Stimulated activated CD4-positive, alpha-beta T cell treated with anti-CD3 and anti-CD28 coated beads, Interleukin-1b, Interleukin-23, amount 100 ng/mL, for 4 hours (primary cell): ENCODE measurements at places on chromosomes 13 and 19.

DNA sequence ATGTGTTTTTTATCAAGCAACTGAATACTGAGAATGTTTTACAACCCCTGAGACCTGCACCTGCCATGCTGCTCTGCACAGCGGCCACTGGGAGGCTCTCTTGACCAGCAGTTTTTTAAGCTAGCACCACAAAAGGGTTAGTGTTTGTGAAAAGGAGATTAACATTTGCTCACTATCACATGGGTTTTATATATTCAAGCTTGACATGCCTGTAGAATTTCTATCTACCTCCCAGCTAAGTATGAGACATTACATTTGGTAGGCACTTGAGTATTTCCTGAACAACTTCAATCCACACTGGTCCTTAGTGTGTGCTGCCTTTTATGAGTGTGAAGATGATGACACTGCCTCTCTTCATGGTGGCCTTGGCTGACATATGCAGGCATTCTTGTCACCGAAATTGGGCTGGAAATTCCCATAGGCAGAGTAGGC is 1238.9 kb downstream of the UQCRFS1 start:
- DNase-seq, result no peak

- DNase-seq, result no peak
Measured at GRCh38 chr13:103516015-103516795, 450.0 kb upstream of the SLC10A2 start.

DNA sequence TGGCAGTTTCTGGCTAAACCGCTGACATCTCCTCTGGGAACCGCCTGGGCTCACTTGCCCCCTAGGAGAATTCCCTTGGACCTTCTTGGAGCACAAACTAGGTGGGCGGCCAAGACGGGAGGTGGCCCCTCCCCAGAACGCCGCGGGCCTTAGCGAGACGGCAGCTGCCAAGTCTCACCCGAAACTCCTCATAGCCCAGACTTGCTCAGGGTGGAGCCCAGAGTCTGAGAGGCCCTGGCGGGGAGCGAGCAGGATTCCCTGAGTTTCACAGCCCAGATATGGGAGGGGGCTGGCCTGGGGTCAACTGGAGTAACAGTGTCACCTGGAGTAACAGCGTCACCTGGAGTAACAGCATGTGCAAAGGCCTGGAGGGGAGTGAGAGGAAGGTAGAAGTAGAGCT is 10.1 kb downstream of the TINCR start:
- no peak for DNase-seq

GRCh38 chr13:25165663-25166062 is 6.4 kb downstream of the AMER2 start:
- no peak for DNase-seq

DNA sequence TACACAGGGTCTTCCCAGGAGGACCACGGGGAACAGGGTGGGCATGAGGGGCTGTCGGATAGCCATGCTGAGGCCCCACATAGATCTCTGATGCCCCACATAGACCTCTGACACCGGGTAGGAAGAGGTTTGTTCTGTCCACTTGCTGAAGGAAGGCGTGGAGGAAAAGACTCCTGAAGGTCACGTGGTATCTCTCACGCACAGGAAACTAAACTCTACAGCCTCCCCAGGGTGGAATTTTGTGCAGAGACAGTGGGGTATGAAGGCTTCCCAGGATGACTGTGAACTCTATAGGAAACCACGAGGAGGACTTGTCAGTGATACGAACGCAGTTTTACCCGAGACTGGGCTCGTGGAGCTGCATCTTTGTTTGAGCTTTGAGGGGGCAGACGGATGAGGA is 2.8 kb downstream of the EVI5L start:
- DNase-seq, result no peak

GRCh38 chr13:48923376-48923775 is 52.3 kb upstream of the FNDC3A start:
- no peak for DNase-seq

DNA sequence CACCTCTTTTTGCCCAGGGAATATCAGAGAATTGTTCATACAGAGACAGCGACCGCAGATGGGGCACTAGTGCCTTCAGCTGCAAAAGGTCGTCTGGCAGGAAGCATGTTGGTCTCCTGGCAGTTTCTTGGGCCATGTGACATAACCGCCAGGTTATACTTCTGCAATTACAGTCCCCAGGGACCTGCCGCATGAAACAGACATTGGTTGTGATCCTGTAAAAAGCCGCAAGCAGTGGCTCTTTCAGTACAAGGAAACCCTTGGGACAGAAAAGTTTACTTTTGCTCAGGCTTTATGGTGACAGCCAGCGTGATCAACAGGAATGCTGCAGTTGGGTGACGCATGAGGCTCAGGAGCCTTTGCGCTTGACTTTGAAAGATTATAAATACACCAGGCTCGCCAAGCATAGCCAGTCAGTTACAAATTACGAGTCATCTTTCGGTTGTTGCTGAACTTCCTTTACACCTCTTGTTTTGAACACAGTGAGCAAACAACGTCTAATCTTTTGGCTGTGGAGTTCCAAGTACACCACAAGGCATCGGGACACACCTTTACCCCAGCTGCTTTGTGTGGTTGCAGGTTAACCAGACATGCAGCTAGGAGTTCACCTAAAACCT is 50.5 kb upstream of the UBE2L5 start:
- DNase-seq, result no peak

GRCh38 chr13:113176280-113176679 is 17.8 kb downstream of the PROZ start:
- peak; percentile 35 for DNase-seq

GRCh38 chr19:10238172-10238783 is 7.1 kb upstream of the S1PR2 start:
- no peak for DNase-seq

DNA sequence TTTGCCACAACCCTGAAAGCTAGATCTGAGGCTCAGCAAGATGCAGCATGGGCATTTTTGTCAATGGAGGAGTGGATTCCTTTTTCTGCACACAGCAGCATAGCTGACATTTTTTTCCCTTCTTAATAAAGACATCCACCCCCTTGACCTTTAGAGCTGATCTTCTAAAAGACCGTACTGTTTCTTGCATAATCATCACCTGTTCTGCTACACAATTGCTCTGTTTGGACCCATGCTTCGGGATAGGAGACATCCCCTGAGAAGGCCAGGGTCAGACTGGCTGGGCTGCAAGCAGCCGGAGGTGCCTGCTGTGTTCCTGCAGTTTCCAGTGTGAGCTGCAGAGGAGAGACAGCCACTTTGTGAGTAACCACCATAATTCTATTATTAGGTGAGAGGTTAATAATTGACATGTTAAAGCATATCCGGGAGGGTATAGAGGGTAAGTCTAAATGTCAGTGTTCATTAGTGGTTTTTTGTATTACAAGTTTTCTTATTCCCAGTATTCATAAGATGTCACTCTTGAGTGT is 108.5 kb upstream of the C1QTNF9B start:
- no peak for DNase-seq

DNA sequence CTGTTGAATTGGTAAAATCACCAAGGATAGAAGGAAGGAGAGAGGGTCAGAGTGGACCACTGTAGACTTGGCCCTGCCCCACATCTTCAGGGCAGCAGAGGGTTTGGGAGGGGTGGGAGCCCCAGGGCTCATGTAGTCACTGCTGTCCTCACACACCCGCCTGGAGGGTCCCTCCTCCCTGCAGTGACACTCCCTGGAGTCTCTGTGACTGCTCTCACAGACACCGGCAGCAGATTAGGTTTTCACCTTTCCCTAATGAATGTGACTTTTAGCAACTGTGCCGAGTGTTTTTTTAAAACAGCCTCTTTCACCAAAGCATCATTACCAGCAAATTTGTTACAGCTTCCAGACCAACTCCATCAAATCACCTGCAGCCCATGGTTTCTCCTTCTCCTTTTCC is 45.7 kb upstream of the CCNE1 start:
- DNase-seq, result no peak

GRCh38 chr13:73440296-73440895 is 381.6 kb downstream of the KLF5 start:
- DNase-seq, result no peak

DNA sequence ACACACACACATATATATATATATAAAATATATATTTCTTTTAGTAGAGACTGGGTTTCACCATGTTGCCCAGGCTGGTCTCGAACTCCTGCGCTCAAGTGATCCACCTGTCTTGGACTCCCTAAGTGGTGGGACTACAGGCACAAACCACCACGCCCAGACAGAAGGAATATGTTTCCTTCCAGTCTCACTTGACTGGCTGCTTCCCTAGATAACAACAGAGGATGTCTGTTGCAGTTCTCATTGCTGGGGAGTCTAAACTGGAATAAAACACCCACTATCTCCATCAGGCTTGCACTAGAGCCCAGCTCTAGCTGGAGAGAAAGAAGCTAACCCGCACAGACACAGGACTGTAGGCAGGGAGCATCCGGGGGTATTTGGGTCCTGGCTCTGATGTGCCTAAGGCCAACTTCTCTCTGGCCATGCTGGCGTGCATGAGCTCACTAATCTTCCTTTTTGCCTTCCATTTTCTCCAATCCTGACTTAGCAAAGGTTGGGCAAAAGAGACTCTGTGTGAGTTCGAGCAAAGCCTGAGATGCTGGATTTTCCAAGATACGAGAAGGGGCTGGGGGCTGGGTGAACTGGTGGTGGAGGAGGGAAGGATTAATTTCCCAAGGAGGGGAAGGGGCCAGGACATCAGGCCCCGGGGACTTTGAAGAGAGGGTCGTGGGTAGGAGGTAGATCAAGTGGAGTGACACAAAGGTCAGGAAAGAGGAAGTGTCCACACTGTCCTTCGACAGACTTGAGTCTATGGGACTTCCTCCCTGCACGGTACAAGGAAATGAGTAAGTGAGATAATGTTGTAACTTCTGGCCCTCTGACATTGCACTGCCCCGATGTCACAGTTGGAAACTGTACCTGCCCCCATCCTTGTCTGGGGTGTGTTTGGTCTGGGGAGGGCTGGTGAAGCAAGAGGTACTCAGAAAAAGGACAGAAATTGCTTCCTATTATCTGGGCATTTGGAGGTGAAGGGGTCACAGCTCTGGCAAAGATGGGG is 22.5 kb upstream of the ALOX5AP start:
- no peak for DNase-seq

DNA sequence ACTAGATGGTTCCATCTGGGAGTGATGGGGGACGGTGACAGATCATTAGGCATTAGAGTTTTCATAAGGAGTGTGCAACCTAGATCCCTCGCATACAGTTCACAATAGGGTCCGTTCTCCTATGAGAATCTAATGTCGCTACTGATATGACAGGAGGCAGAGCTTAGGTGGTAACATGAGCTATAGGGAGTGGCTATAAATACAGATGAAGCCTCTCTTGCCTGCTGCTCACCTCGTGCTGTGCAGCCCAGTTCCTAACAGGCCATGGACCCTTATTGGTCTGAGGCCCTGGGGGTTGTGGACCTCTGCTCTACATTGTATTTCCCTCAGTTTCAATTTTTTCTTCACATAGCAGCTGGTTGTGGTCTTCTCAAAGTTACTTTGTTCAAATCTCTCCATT is 56.5 kb downstream of the CDK8 start:
- DNase-seq, result no peak

GRCh38 chr19:34428549-34429285 is 536 bp downstream of the UBA2 start:
- no peak for DNase-seq

- DNase-seq, result no peak
Measured at GRCh38 chr19:23509686-23510450, 114.6 kb upstream of the ZNF91 start.

DNA sequence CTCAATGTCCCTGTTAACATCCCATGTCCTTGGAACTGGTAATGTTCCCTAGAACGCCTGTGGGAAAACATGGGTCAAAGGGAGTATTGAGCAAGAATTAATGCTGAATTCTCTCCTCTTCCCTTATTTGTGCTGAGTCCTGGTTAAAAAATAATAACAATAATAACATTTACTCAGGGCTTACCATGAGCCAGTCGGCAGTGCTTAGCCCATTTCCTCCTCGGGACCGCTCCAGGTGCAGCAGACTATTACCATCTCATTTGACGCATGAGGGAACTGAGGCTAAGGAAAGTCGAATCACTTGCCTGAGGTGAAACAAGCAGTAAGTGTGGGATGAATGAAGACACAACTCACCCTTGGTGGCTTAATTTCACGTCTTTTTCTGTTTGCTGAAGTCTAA is 33.6 kb upstream of the SLC15A1 start:
- DNase-seq, result no peak

GRCh38 chr13:91313103-91313502 is 34.4 kb upstream of the MIR17HG start:
- no peak for DNase-seq

GRCh38 chr19:11254666-11255065 is 7.7 kb downstream of the DOCK6 start:
- DNase-seq, result no peak

GRCh38 chr13:43572656-43573360 is 214.0 kb downstream of the ENOX1 start:
- no peak for DNase-seq

DNA sequence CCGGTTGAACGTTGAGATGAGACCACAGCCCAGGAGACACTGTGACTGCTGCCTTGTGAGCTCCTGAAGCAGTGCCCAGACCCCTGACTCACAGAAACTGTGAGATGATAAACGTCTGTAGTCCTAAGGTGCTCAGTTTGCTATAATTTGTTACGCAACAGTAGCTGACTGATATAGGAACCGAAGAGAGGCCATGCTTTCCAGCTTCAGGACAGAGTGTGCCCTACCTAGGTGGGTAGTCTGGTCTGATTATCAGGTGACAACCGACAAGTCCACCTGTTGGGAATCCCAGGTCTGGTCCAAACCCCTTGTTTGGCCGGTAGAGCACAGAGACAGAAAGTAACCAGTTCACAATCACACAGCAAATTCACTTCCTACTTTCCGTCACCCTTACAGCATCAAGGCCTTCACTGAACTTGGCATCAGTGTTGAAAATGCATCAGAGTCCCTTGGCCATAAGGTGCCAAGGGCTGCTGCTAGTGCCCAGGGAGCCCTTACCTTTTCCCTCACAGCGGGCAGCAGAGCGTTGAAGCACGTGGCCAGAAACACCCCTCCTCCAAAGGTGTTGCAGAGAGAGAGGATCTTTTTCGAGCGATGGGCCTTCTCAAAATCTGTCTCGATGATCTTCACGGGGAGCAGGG is 3.1 kb downstream of the SLC39A3 start:
- DNase-seq, result no peak

- DNase-seq, result no peak
Measured at GRCh38 chr13:43631106-43631505, 155.7 kb downstream of the ENOX1 start.

GRCh38 chr19:32178401-32178800 is 167.0 kb upstream of the ZNF507 start:
- no peak for DNase-seq

- no peak for DNase-seq
Measured at GRCh38 chr13:114062754-114063153, 69.7 kb downstream of the RASA3 start.
